Parietal lobe (tissue), 2 donors: ENCODE measurements at places on chromosomes 5 and 9. TPM values are rescaled to one million over a fixed set of nuclear protein-coding genes. Genes with fewer than 3 reads are reported as not detected.

The PCDHA9 gene
- 42.6 TPM for total RNA-seq

The CBY3 gene
- total RNA-seq: not detected

The SPINK14 gene
- total RNA-seq: not detected

The CCL27 gene
- total RNA-seq: not detected

The LHX2 gene
- 182 TPM for total RNA-seq

The FAT2 gene
- total RNA-seq: 0.94 TPM

The AIF1L gene
- 21.0 TPM for total RNA-seq

The LRRC26 gene
- total RNA-seq: 0.31 TPM

The TRAF1 gene
- total RNA-seq: 5.0 TPM

The SLC2A8 gene
- 15.3 TPM for total RNA-seq

The PDGFRB gene
- 27.5 TPM for total RNA-seq

The SPINK4 gene
- total RNA-seq: not detected

The FCHO2 gene
- total RNA-seq: 76.7 TPM

The SETX gene
- total RNA-seq: 114 TPM

The SLCO6A1 gene
- 0.31 TPM for total RNA-seq

The C9orf153 gene
- total RNA-seq: 1.3 TPM

The CKMT2 gene
- 1.3 TPM for total RNA-seq

The NME5 gene
- total RNA-seq: 8.8 TPM

The ZDHHC12 gene
- 3.1 TPM for total RNA-seq

The CANX gene
- 268 TPM for total RNA-seq

The GMCL2 gene
- total RNA-seq: not detected

The PCDHB3 gene
- total RNA-seq: 24.7 TPM

The PTGES gene
- total RNA-seq: 2.5 TPM

The ATG10 gene
- 14.7 TPM for total RNA-seq

The ANKRD18A gene
- 8.1 TPM for total RNA-seq

The MAN1B1 gene
- total RNA-seq: 72.6 TPM
